ENCODE measurements at places on chromosomes 6 and 20.

DNA sequence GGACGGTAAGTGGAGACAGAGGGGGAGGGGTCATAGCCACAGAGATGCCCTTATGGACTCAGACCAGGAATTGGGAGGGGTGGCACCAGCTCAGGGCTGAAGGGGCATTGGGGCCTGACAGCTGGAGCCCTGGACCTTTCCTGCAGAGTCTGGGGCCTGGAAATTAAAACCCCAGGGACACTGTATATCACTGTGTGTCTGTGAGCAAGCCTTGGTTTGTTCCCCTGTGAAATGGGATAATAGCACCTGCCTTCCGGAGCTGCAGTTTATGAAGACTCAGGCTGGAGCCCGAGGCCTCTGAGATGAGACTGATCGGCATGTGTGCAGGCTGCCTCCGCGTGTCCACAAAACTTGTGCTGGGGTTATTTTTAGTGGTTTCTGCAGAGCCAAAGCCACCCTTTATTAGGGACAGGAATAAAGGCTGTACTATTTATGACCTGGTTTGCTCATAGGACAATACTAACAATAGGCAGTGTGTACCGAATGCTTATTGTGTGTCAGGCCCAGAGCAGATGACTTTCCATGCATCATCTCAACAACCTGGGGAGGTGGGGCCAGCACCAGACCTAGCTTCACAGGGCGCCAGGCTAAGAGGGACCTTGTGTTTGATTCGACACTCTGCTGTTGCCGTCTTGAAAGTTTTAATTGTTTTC, 22.6 kb downstream of the MYH7B start:
- peaks cover 22% of the 10 kb centered on the region for H3K4me1 ChIP-seq
- H3K27me3 ChIP-seq: no peaks in the 10 kb centered on the region
- H3K27ac ChIP-seq: peak overlapping the region; percentile 82
- peak overlapping the region; percentile 15 for H3K4me3 ChIP-seq
- no peaks in the 10 kb centered on the region for H3K36me3 ChIP-seq

DNA sequence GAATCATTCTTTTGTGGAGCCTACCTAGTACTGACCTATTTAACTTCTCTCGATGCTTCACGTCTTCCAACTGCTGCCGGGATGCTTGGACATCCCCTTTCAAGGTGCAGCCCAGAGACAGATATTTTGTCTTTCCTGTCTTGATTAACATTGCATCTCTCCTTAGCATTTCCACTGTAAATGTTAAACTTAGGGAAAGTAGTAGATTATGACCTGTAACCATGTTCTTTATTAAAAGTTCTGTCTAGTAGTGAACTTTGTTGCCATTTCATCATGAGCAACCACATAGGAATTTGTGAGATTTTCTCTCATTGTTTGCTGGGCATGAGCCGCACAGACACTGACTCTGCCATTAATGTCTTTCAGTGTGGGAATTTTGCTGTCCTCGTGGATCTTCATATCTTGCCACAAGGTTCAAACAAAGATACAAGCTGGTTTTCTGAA, 117.9 kb downstream of the JAG1 start:
- DNase-seq: no peak
- peaks cover 3% of the 10 kb centered on the region for H3K4me1 ChIP-seq
- H3K27me3 ChIP-seq: no peaks in the 10 kb centered on the region
- no peaks in the 10 kb centered on the region for H3K36me3 ChIP-seq

DNA sequence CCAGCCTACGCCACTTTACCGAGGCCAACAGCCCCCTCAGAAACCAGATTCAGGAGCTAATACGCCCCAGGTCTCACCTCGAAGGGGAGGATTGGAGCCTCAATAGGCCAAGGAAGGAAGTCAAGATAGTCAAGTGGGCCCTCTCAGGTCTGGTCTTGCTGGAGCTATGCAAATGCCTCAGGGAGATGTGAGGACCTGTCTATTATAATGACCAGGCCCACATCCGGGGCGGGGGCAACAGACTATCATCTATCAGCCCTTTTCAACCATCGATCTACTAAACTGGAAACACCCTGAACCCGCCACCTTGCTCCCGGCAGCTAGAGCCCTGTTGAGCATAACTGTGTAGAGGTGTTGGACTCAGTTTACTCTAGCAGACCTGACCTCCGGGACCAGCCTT, 12.7 kb upstream of the GSTA3 start:
- no peak overlapping the region for H3K27ac ChIP-seq
- H3K4me3 ChIP-seq: no peak overlapping the region

DNA sequence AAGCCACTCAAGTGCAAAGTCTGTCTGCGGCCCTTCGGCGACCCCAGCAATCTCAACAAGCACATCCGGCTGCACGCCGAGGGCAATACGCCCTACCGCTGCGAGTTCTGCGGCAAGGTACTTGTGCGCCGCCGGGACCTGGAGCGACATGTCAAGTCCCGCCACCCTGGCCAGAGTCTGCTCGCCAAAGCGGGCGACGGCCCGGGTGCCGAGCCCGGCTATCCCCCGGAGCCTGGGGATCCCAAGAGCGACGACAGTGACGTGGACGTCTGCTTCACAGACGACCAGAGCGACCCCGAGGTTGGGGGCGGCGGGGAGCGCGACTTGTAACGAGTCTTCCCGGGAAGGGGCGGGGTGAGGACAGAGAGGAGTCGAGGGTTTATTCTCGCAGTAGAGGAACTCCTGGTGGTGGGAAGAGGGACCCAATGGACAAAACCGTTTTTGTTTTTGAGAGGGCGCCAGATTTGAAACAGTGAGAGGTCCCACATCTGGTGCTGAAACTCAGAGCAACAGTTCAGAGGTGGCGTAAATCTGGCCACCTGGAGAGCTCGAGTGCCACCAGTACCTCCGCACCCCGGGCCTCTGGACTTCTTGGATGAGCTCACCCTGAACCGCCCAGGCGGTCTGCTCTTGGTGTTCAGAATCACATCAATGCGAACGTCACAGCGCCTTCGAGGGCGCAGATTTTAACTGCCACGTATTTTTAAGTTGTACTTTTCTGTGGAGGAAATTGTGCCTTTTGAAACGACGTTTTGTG, 8.0 kb downstream of the PRDM13 start:
- H3K4me3 ChIP-seq: peak overlapping the region; percentile 69
- H3K27ac ChIP-seq: no peak overlapping the region
- no peak for DNase-seq
- peaks cover 14% of the 10 kb centered on the region for H3K4me1 ChIP-seq
- H3K36me3 ChIP-seq: no peaks in the 10 kb centered on the region
- H3K27me3 ChIP-seq: peaks cover 43% of the 10 kb centered on the region

- H3K27me3 ChIP-seq: peaks cover 7% of the 10 kb centered on the region
- no peaks in the 10 kb centered on the region for H3K36me3 ChIP-seq
- H3K4me1 ChIP-seq: no peaks in the 10 kb centered on the region
- DNase-seq: peak; percentile 11
- no peak overlapping the region for H3K27ac ChIP-seq
Observed at GRCh38 chr20:63314015-63314471, 21.1 kb downstream of the COL20A1 start.

DNA sequence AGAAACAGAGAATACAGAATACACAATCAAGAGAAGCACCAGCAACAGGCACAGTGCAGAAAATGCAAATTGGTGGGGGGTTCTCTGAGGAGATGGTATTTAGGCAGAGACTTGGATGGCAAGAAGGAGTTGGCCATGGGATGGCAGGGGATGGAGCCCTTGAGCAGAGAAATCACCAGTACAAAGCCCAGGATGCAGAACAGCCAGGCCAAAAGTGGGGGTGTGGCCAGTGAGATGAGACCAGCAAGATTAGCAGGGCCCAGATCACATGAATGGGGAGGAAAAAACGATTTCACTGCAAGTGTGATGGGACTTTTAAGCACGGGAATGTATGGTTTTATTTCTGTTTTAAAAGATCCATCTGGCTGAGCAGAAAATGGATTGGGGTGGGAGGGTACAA, 63.4 kb downstream of the TRAM2 start:
- no peaks in the 10 kb centered on the region for H3K27me3 ChIP-seq
- peaks cover 25% of the 10 kb centered on the region for H3K4me1 ChIP-seq
- DNase-seq: no peak
- H3K4me3 ChIP-seq: no peak overlapping the region

- H3K27me3 ChIP-seq: no peaks in the 10 kb centered on the region
- H3K4me1 ChIP-seq: peaks cover 25% of the 10 kb centered on the region
- DNase-seq: no peak
- H3K27ac ChIP-seq: peak overlapping the region; percentile 73
Observed at GRCh38 chr6:109291902-109292301, 90.4 kb downstream of the CD164 start.

DNA sequence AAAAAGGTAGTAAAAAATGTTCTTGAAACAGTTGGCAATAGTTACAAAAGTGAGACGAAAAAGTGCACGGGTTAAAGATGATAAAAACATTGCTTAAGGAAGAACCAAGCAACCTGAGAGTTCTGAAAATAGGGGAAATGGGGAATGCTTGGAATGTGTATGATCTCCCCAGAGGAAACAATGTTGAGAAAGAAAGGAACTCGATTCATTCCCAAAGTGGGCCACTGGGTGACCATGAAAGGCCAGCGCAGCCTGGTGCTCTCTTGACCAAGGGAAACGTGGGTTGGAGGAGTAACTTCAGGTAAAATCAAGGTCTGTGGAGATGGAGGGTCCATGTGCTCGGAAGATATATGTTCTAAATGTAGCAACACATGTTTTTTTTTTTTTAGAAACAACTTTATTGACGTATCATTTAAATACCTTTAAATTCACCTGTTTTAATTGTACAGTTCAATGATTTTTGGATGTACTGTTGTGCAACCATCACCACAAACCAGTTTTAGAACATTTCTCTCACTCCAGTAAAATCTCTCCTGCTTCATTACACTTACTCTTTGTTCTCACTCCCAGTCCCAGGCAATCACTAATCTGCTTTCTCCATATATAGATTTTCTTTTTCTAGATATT, 34.5 kb upstream of the CEP85L start:
- no peak for DNase-seq
- H3K4me3 ChIP-seq: no peak overlapping the region
- no peaks in the 10 kb centered on the region for H3K36me3 ChIP-seq
- H3K27ac ChIP-seq: no peak overlapping the region

GRCh38 chr6:157096105-157096504, 227.2 kb downstream of the TMEM242 start:
- no peak overlapping the region for H3K4me3 ChIP-seq
- peaks cover 24% of the 10 kb centered on the region for H3K4me1 ChIP-seq
- no peaks in the 10 kb centered on the region for H3K36me3 ChIP-seq
- DNase-seq: no peak

DNA sequence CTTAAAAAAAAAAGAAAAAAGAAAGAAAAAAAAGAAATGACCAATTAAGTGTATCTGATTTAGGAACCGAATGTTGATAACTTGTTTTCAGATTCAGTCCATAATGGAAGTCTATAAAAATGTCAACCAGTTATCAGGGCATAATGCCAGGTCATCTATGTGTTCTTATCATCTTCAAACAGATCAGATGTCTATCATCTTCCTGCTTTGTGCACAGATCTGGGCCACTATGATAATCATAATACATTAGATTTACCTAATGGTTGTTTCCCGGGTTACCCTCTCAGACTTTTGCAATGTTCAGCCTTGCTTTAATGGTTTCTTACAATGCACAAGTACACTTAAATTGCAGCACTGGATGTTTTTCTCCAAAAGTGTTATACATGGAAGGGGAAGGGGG, 100.6 kb downstream of the NKAIN2 start:
- no peak overlapping the region for H3K27ac ChIP-seq
- no peaks in the 10 kb centered on the region for H3K4me1 ChIP-seq
- no peaks in the 10 kb centered on the region for H3K36me3 ChIP-seq
- no peak for DNase-seq
- H3K4me3 ChIP-seq: no peak overlapping the region

- no peaks in the 10 kb centered on the region for H3K36me3 ChIP-seq
- peaks cover 3% of the 10 kb centered on the region for H3K27me3 ChIP-seq
- no peak for DNase-seq
- H3K4me3 ChIP-seq: no peak overlapping the region
- no peak overlapping the region for H3K27ac ChIP-seq
- no peaks in the 10 kb centered on the region for H3K4me1 ChIP-seq
Observed at GRCh38 chr6:28005975-28006374, 48.9 kb downstream of the OR2B6 start.

DNA sequence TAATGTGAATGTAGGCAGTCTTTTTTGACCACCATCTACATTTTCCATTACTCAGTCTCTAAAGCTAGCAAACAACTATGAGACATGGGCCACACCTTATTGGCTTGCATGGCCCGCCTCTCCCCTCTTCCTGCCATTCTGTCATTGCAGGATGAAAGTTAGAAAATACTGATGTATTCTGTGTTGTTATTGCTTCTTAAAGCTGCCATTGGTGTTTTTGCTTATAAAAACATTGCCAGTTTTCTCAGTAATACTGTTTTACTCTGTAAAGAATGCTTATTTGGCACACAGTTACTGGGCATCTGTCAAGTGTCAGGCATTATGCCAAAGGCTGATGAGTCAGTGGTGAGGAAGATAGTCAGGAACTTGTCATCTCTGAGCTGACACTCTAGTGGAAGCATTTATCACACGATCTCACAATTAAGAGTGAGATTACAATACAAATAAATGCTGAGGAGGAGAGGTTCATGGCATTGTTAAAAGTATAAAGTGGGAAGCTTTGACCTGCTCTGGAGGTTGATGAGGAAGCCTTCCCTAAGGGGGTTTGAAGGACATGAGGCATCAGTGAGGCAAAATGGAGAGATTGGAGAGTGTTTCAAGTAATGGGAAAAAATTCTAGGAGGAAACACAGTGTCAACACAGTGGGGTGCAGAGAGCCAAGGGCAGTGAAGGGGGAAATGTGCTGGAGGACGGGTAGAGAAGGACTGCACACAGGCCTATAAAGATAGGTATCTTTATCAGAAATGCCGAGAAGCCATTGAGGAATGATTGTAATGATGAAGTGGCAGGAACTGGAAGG, 14.7 kb downstream of the KLHL32 start:
- no peaks in the 10 kb centered on the region for H3K36me3 ChIP-seq
- no peak overlapping the region for H3K27ac ChIP-seq
- no peaks in the 10 kb centered on the region for H3K4me1 ChIP-seq

GRCh38 chr6:78868116-78868515, 765 bp downstream of the IRAK1BP1 start:
- DNase-seq: no peak
- H3K27me3 ChIP-seq: no peaks in the 10 kb centered on the region
- H3K4me3 ChIP-seq: peak overlapping the region; percentile 96
- no peak overlapping the region for H3K27ac ChIP-seq
- H3K36me3 ChIP-seq: peaks cover 4% of the 10 kb centered on the region
- H3K4me1 ChIP-seq: no peaks in the 10 kb centered on the region

All from psoas muscle (tissue), 8 donors.